ENCODE measurements at places on chromosomes 4 and X.

GRCh38 chrX:85928606-85929005, 118.8 kb downstream of the CHM start:
- no peak for DNase-seq

- DNase-seq, result no peak
These were observed 50.8 kb downstream of the ANXA3 start for GRCh38 chr4:78602334-78602733.

- no peak for DNase-seq
These were observed 225.4 kb downstream of the PCDH7 start for GRCh38 chr4:30945586-30945985.

DNA sequence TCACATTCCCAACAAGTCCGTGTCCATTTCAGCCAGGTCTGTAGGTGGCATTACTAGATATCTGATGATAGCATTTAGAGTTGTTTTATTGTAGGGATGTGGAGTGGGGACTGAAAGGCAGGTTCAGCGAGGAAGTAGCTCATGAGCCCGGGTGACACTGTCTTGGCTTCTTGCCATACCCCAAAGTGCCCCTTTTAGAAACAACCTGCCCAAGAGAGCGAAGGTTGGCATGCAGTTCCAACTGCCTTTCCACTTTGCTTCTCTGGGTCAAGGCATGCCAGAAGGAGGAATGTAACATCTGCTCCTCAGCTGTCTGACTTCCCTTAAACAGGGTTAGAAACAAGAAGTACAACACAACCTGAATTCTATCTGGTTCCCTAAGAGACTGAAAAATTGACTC, 9.0 kb downstream of the GRIA3 start:
- DNase-seq, result no peak

DNA sequence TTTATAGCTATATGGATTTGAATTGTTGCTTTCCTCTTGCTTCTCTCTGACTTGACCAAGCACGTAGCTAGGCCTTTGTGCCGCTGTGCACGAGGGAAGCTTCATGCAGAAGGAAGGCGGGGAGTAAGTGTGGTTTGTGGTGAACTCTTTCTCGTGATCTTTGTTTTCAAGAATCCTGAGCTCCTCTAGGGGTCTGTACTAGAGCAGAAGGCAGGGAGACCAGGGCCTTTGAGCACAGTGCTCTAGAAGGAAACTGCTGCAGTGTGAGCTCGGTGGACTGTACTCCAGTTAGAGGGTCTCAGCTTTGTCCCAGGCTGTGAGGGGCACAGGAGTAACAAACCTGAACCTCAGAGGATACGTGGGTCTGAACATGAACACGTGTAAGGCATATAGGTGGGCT, 49.0 kb downstream of the AGA start:
- no peak for DNase-seq

DNA sequence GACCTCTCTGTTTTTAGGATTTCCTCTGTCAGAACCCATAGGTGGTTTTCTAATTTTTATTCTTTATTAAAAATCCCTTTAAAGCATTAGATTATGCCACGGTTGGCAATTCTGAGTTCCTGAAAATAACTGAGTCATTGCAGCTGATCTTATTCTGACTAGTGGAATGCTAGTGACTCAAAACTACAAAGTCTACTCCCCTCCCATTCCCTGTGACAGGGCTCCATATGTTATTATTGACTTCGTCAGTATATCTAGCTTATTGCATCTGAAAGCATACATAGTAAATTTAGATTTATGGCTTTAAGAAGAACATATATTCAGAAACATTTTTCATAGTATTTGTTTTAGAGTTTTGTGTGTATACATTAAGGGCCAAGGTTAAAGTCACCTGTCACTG, 38.5 kb downstream of the HERC3 start:
- DNase-seq, result peak; percentile 93

- DNase-seq, result peak; percentile 1
These were observed 15.1 kb upstream of the INTS6L start for GRCh38 chrX:135505351-135505750.

DNA sequence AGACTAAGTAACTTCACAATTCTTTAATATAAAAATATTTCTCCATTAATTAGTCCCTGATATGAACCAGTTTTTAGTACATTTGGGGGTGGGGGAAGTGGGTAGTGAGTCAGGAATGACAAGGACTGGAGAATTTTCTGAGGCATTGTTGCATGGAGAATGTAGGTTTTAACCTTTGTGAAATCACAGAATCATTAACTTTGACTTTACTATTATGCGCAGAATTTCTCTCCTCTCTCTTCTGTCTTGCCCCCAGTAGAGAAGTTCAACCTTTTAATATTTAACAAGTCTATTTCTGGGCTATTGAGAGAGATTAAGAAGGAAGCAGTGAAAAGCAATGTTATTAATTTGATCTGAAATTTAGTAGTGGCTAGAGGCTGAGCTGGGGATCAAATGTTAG, 597.0 kb downstream of the PCDH18 start:
- peak; percentile 13 for DNase-seq

- peak; percentile 69 for DNase-seq
These were observed 48.8 kb downstream of the CLDN34 start for GRCh38 chrX:10015723-10016518.

GRCh38 chr4:54185044-54185780, 43.9 kb upstream of the PDGFRA start:
- DNase-seq, result no peak

- DNase-seq, result peak; percentile 60
These were observed 11.9 kb downstream of the AR start for GRCh38 chrX:67555578-67556203.

DNA sequence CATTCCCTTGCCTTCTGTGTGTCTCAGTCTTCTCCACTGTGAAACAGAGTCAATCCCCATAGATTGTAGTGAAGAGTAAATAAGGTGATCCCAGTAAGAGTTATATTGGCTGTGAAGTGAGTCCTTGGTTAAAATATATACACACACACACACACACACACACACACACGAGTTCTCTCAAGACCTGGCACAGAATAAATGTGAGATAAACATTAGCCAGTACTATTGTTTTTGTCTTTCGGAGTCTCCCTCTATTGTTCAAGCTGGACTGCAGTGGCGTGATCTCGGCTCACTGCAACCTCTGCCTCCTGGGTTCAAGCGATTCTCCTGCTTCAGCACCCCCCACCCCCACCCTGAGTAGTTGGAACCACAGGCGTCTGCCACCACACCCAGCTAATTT, 44.8 kb upstream of the FAM156A start:
- DNase-seq, result no peak

DNA sequence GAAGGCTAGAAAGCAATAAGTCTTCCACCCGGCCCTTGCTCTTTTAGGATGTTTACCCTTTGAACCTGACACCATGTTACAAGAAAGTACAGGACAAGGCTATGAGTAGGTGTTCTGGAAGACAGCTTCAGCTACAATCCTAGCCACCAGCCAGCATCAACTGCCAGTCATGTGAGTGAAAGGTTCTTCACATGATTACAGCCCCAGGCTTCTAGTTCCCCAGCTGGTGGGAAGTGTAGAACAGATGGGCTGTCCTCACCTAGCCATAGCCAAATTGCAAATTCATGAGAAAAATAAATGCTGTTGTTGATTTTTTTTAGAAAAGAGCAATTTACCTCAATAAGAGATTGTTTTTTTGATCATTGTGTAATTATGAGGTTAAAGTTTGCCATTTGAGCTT, 60.8 kb downstream of the GRXCR1 start:
- no peak for DNase-seq

DNA sequence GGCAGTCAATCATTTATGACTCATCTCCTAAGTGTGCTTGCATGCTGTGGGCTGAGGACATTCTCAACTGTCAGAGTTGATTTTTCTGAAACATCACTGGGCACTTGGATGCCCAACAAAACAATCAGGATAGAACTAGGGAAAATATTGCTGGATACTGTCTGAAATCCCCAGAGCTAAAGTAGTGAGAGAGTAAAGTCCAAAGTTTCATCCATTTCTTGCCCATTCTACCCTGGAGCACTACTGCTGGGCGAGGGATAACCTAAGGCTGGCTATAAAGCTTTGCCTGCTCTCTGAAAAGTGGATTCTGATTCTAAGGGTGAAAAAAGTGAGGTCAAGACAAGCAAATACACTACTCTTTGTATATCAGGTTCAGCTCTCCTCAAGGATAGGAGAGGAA, 279.6 kb upstream of the EDA2R start:
- no peak for DNase-seq

DNA sequence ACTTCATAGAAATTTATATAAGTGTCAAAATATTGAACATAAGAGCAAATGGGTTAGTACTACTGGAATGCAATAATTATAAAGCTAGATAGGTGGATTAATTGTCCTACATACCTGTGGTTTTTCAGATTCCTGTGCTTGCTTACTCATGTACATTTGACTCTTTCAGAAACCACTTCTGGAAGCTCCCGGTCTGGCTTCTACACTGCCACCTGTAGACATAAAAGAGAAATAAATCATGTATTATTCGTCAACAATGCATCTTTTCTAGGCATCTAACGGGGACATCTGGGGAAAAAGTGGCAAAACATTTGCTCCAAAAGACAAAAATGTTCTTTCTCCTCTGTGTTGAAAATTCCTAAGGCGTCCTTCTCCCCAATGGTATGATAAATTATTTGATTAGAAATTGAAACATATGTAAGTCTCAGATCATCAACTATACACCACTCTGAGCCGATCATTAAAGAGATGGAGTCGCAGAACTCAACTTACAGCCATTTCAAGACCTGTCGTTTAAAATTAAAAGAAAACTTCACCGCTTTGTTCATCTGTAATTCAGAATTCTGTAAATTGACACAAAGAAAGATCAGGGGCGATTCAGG, 648.7 kb upstream of the DIPK2B start:
- peak; percentile 80 for DNase-seq

GRCh38 chr4:68700152-68700551, 29.7 kb upstream of the UGT2B15 start:
- no peak for DNase-seq

- no peak for DNase-seq
These were observed 44.8 kb downstream of the UGT2A3 start for GRCh38 chr4:68906780-68907137.

- no peak for DNase-seq
These were observed 14.9 kb downstream of the IGFBP7 start for GRCh38 chr4:57095245-57095644.

DNA sequence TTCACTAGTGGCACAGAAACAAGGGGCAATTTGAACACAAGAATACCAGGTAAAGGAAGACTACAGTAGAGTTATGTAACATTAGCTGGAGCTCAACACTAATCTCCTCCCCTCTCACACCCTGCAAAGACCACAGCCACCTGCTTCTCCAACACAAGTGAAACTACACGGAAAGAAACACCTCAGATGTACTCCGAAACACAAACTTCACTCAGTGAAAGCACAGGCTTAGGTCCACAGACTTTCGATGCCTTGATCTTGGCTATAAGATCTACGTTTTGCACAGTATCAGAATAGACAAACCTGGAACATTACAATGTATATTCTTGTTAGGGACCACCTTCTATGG, 7.6 kb downstream of the ACSL1 start:
- no peak for DNase-seq

DNA sequence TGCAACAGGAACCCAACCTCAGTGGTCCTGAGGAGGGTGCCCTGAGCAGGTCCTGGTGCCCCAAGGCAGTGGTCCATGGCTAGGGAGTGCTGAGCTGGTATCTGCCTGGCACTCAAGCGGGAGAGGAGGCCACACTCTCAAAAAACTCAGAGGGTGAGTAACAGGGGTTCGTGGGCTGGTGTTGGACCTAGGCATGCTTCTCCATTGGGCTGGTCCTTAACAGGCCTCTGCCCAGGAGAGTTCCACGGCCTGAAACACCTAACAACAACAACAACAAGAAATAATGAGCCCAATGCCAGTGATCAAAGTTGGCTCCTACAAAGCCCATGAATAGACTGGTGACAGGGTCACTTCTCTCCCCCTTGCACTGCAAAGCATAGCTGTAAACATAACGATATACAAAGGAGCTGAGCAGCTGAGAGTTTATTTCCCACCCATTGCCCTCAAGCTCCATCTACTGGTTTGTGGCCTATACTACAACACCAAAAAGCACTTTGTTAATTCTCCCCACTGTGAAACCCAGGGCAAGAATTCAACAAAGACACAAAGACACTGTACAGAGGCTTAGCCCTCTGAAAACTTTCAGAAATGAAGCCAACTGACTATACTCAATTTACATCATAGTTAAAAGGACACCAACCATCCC, 736.1 kb upstream of the ADGRL3 start:
- DNase-seq, result peak; percentile 5

GRCh38 chrX:39941332-39941920, 156.3 kb downstream of the BCOR start:
- no peak for DNase-seq

- no peak for DNase-seq
These were observed 107.5 kb downstream of the CLNK start for GRCh38 chr4:10577018-10577417.

DNA sequence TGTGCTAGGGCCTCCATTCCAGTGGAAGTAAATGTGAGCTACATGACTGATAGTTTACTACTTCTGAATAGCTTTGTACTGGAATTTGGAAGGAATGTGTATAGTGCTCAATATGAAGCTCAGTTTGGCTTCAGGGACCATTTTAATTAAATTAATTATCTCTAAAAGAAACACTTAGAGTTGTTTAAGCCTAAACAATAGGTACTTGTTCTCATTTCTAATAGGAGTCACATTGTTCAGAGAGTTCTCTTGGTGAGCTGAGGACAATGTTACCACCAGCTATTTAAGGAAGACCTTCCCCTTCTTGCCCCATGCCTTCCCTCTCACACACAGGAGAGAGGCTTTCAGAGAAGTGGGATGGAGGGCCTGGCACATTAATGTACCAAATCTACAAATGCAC, 78.3 kb downstream of the CHIC2 start:
- no peak for DNase-seq

- peak; percentile 61 for DNase-seq
These were observed 48.6 kb upstream of the RASSF6 start for GRCh38 chr4:73668782-73669201.

DNA sequence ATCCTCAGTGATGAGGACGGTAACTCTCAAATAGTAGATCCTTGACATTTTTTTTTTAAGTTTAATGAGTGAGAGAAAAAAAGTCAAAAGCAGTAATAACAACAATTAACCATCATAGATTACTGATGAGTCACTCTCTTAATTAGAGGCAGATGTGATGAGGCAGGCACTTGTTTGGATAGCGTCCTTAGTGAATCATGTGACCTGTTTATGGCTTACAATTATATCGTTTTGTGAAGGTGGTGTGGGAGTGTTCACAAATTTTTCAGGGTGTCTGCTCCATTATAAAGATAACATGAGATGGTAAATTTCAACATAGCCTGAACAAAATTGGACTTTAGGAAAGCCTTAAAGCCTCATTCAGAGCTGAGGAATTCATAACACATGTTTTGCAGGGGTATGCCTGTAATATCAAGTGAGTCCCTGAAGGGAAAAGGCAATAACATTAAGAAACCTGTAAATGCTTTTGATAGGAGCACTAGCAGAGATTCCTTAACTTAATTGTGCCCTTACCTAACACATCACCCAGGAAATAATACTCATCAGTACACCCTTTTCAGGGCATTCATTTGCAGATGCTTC, 51.9 kb upstream of the XIAP start:
- peak; percentile 60 for DNase-seq

Measured in GM23248 (cell line).